Mesenchymal stem cell (in vitro differentiated cells and primary cell): ENCODE measurements at places on chromosomes 13 and 19.

- DNase-seq: no peak
Observed at GRCh38 chr13:84439108-84439507, 556.8 kb upstream of the SLITRK1 start.

DNA sequence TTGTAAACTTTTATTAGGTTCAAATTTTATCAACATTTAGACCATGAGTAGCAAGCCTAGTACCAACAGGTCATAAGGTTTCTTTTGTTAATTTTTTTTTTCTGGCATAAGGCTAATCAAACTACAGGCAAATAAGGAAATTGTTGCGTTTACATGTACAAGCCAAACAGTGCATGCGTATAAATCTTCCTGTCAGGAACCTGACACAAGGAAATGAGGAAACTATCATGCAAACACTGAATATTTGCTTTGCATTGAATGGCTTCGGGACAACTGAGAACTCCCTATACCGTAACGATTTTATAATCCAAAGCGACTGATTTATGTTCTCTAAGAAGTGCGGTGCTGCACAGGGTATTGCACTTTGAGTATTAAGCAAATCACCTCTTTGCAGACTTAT, 133.0 kb upstream of the TRPC4 start:
- DNase-seq: no peak

DNA sequence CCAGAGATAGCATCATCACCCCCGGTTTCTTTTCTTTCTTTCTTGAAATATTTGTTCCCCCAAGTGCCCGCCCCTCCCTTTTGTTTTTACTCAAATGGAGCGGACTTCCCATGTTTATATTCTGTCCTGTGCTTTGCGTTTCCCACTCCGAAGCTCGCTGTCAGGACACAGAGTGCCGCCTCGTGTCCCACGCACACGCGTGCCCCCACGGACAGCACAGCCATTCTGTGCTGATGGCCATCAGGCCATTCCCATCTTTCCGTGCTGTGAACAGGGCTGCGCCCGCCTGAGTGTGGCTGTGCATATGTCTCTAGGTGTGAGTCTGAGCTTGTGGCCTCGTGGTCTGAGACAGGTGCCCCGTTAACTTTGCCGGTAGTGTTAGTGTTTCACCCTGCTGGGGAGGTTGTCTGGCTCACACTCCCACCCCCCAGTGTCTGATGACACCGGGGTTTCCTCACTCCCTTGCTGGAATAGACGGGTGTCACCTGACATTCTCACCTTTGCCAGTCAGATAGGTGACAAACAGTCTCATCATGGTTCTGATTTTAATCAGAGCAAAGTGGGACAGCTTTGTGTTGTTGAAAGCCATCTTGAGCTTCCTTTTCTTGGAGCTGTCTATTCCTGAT, 6.9 kb downstream of the PAK4 start:
- DNase-seq: no peak

DNA sequence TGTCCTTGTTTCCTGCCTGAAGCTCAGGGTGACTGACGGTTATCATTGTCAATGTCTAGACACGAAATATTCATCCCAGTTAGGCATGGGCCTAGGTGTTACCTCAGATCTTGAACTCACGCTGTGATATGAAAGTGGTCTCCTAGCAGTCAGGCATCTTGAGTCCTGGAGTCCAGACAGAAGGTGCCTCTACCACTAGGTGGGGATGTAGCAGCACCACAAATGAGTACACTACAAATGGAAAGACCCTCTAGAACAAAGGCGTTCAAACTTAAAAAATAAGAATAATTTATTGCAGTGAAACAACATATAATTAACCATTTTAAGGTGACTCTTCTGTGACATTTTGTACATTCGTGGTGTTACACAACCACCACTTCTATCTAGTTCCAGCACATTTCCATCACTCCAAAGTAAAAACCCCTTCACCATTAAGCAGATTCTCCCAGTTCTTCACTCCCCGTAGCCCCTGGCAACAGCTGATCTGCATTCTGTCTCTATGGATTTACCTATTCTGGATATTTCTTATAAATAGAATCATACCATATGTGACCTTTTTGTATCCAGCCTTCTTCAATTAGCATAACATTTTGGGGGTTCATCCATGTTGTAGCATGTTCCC, 11.9 kb upstream of the FRY start:
- peak; percentile 71 for DNase-seq

- peak; percentile 17 for DNase-seq
Observed at GRCh38 chr13:81927347-81927746, 1586.4 kb upstream of the SPRY2 start.

DNA sequence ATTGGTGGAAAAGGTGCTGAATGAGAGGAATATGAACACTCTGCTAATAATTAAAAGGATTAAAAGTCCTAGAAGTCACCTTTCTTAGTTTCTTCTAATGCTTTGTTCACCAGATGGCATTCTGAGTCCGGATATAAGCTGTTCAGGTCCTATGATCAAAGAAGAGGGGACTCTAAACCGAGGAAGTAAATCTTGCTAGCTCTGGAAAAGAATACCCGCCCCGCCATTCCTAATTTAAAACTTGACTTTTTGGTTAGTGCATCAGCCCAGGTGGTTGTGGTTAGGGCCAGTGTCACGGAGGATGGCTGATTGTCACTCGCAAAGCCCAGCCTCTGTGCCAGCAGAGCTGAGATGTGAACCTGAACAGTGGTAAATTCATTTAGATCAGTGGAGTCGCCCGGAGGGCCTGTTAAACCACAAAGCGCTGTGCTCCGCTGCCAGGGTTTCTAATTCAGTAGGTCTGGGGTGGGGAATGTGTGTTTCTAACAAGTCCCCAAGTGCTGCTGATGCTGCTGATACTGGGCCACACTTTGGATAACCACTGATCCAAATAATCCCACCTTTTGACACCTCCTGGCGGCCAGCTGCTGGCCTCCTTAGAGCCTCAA, 425.4 kb downstream of the DCT start:
- no peak for DNase-seq

GRCh38 chr19:58354478-58355030, 1.3 kb upstream of the A1BG start:
- no peak for DNase-seq

GRCh38 chr19:23772675-23773063, 14.0 kb upstream of the ZNF681 start:
- no peak for DNase-seq

- no peak for DNase-seq
Observed at GRCh38 chr13:32254416-32254815, 60.7 kb downstream of the ZAR1L start.

DNA sequence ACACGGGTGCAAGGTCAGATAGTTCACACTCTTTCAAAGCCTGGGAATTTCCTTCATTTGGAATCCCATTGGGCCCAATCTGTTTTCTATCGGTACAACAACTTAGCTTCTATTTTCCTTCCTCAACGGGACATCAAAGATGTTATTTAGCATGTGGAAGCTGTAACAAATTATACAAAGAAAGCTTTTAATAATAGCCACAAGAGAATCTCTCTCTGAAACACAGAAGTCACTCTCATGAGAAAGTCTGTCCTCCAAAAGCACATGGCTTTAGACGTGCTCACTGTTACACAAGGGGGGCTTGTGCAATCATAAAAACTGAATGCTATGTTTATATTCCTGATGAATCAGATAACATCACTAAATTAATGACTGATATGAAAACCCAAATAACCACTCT, 28.9 kb upstream of the CYSLTR2 start:
- DNase-seq: peak; percentile 48

GRCh38 chr13:114227528-114227927, 7.2 kb upstream of the CDC16 start:
- DNase-seq: no peak

- DNase-seq: peak; percentile 89
Observed at GRCh38 chr13:42110410-42111155, 62.1 kb downstream of the DGKH start.

GRCh38 chr13:38590796-38591507, 95.9 kb upstream of the FREM2 start:
- DNase-seq: no peak

DNA sequence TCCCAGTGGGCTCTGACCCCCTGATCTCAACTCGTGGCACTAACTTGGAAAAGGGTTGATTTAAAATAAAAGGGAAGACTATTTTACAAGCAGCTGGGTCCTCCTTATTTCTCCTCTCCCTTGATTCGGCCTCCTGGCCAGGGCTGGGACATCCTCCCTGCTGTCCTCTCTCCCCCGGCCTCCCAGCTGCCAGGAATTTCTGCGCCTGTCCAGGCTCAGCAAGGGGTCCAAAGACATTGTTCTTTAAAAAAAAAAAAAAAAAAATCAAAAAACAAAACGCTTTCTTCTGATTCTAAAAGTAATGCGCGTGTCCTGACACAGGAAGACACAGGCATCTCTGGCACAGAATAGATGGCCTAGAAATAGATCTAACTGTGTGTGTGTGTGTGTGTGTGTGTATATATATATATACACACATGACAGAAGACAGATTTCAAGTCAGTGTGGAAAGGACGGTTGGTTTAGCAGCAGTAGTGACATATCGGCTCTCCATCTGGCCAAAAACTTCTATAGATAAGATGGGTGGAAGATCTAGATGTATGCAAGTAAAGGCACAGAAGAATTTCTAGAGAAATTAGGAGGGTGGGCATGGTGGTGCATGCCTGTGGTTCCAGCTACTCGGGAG, 12.3 kb upstream of the LENG8 start:
- no peak for DNase-seq

- no peak for DNase-seq
Observed at GRCh38 chr19:795073-795611, 2.1 kb upstream of the PTBP1 start.

DNA sequence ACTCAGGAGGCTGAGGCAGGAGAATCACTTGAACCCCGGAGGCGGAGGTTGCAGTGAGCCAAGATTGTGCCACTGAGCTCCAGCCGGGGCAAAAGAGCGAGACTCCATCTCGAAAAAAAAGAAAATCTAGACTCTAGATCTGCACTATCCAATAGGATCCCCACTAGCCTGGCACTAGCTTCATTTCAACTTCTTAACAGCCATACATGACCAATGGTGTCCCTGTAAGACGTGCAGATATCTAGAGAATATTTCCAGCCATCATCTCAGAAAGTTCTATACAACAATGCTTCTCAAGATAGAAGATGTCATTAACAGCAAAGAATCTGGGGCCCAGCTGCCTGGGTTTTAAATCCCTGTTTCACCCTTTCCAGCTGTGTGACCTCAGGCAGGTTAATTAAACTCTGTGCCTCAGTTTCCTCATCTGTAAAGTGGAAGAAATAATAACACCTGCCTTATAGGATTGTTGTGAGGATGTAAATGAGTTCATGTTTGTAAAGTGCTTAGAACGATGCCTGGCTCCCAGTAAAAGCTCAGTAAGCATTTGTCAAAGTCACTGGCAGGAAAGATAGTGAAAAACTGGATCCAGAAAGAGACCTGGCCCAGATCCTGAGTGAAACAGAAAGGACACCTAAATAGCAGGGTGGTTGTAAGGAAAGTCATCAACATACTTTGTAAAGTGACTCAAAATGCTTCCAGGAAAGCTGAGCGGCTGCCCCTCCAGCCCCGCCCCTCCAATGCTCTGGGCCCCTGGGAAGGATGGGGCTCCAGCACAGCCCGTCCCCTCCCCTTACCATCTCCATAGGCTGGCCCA, 13.5 kb downstream of the WIZ start:
- no peak for DNase-seq

DNA sequence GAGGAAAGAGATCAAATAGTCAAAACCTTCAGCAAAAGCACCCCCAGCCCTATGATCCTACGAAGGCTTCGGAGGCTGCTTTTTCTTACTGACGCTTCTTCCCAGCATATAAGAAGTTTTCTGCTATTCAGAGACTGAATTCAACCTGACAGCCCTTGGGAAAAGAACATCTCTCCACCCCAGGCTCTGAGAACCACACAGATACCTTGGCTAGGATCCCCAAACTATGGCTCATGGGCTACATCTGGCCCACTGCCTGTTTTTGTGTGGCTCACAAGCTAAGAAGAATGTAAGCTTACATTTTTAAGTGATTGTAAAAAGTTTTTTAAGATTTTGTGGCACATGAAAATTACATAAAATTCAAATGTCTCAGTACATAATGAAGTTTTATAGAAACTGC, 3.0 kb downstream of the SLC15A1 start:
- no peak for DNase-seq

- DNase-seq: peak; percentile 15
Observed at GRCh38 chr19:46221981-46222610, 7.4 kb upstream of the IGFL1 start.

DNA sequence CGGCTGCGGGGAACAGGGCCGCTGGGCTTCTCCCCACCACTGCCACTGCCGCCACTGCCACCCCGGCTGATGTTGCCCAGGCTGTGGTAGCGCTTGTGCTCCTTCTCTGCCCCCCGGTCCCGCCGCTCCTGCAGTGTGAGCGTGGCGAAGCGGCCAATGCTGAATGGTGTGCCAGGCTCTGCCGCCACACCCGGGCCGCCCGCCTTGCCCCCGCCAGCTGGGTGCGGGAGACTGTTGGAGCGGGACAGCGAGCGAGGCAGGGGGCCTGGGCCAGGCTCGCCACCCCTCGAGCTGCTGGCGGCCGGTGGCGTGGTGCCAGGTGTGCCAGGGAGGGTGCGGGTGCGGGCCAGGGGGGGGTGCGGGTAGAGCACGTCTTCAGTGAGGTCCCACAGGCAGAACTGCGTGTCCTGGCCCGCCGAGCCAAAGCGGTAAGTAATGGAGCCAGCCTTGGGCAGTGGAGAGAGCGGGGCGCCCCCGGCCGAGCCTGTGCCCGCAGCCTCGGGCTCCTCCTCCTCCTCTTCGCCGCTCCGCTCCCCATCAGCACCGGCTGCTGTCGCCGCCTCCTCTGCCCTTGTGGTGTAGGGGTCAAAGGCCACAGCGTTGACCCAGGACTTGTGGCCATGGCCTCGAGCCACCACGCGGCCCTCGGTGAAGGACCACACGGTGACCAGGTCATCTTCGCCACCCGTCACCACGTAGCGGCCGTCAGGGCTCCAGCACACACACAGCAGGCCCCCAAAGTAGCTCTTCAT, 3.7 kb upstream of the DMPK start:
- DNase-seq: no peak

GRCh38 chr19:55621673-55622231, 2.6 kb downstream of the ZNF784 start:
- DNase-seq: no peak

DNA sequence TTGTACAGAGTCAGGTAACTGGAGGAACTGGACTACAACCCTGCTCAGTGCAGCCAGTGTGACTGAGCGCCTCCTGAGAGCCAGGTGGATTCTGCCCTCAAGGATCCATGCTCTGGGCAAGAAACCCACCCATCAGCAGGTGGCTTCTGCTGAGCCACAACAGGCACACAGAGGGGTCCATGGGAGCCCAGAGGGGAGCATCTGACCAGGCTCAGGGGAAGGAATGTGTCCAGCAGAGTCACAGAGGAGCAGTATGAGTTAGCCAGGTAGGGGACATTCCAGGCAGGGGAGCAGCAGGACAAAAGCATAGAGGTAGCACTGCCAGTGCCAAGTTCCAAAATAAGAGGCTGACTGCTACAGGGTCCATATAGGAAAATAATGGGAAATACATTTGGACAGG, 19.9 kb downstream of the DHRS12 start:
- no peak for DNase-seq
